ENCODE measurements at places on chromosomes 6 and 20. TPM values are rescaled to one million over a fixed set of nuclear protein-coding genes. Genes with fewer than 3 reads are reported as not detected.

Gene PBOV1
- not detected for total RNA-seq

Gene USP49
- 0.30 TPM for total RNA-seq

Gene VGLL2
- not detected for total RNA-seq

Gene CEP57L1
- total RNA-seq, result 18.7 TPM

Gene SOX18
- not detected for total RNA-seq

Gene ADGRG6
- total RNA-seq, result 19.3 TPM

Gene GATA5
- not detected for total RNA-seq

Gene LY6G5C
- total RNA-seq, result 0.76 TPM

Gene SNAP91
- not detected for total RNA-seq

Gene DNAH8
- not detected for total RNA-seq

Gene NT5E
- 108 TPM for total RNA-seq

Gene SYNDIG1
- 5.9 TPM for total RNA-seq

Gene DAAM2
- 0.16 TPM for total RNA-seq

Gene AGER
- 1.8 TPM for total RNA-seq

Gene FAXC
- 1.4 TPM for total RNA-seq

Gene CDH4
- total RNA-seq, result 2.2 TPM

Gene NOTCH4
- 0.08 TPM for total RNA-seq

Gene RIN2
- total RNA-seq, result 61.5 TPM

Gene SOX4
- 17.5 TPM for total RNA-seq

Gene LPA
- total RNA-seq, result not detected

Gene GMPR
- total RNA-seq, result not detected

Gene PSMB8
- total RNA-seq, result 43.5 TPM

Gene HLA-DMB
- not detected for total RNA-seq

Data from hair follicular keratinocyte (primary cell).